Inflammatory macrophage treated with lipopolysaccharide for 4 hours (primary cell): ENCODE measurements at places on chromosomes 13 and 19.

GRCh38 chr19:6100284-6100915, 9.9 kb downstream of the RFX2 start:
- DNase-seq = peak; percentile 81

- no peak for DNase-seq
Observed at GRCh38 chr13:47334173-47334572, 437.3 kb upstream of the HTR2A start.

DNA sequence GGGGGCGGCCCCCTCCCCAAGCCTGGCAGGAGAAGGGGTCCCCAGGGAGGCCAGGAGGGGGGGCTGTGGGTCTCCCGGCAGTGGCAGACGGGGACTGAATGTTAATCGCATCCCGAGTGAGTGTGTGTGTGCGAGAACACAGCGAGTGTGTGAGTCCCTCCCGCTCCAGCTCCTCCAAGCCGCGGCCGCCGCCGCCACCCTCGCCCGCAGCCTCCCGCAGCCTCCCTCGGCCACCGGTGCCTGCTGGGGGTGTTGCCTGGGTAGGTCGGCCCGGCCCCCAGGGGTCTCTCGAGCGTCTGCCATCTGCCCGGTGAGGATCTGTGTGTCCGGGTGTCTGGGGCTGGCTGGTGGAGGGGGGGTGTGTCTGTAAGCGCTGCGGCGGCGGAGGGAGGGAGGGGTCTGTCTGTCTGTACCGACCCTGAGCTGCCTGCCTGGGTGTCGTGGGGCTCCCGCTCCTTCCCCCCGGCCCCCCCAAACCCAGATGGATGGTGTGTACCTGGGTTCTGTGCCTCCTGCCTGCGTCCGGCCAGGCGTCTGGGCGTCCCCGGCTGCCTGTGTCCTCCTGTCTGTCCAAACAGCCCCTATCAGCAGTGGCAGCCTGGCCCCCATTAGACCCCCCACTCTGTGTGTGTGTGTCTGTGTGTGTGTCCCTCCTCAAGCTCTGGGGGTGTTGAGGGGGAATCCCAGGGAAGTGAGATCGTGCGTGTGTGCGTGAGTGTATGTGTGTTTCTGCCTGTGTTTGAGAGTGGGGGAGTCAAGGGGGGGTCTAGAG, at the start of gene GRIN2D:
Gene GRIN2D, plus strand, starts transcription at position 110 of the 772 bp plus-strand sequence. CDS start 4,725 bp downstream, outside the sequence.
- DNase-seq = no peak

DNA sequence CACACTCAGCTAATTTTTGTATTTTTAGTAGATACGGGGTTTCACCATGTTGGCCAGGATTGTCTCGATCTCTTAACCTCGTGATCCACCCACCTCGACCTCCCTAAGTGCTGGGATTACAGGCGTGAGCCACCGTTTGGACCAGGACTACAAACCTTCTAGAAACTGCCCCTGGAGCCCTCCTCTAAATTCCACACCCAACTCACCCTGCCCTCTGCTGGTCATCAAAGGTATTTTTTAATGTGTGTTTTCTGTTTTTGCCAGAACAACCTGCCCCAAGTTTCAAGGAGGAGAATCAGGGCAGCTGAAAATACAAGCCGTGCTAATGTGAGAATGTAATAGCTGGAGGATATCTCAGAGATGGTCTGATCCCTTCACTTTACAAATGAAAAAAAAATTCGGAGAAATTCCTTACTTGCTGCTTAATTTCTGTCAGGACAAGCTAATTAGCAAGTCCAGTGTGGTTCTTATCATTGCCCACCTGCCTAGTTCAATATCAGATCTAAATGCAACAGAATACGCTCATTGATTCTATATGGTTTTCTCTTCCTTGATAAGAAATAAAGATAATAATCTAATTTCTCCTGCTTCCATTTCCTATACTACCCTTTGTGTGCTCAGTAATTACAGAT, 4.1 kb downstream of the ATP8A2 start:
- DNase-seq = peak; percentile 38

GRCh38 chr13:54486421-54487166, 1458.0 kb downstream of the OLFM4 start:
- no peak for DNase-seq

- DNase-seq = no peak
Observed at GRCh38 chr13:100300243-100300642, 211.3 kb downstream of the PCCA start.

GRCh38 chr19:45613926-45614725, 12.1 kb upstream of the GPR4 start:
- DNase-seq = peak; percentile 95

DNA sequence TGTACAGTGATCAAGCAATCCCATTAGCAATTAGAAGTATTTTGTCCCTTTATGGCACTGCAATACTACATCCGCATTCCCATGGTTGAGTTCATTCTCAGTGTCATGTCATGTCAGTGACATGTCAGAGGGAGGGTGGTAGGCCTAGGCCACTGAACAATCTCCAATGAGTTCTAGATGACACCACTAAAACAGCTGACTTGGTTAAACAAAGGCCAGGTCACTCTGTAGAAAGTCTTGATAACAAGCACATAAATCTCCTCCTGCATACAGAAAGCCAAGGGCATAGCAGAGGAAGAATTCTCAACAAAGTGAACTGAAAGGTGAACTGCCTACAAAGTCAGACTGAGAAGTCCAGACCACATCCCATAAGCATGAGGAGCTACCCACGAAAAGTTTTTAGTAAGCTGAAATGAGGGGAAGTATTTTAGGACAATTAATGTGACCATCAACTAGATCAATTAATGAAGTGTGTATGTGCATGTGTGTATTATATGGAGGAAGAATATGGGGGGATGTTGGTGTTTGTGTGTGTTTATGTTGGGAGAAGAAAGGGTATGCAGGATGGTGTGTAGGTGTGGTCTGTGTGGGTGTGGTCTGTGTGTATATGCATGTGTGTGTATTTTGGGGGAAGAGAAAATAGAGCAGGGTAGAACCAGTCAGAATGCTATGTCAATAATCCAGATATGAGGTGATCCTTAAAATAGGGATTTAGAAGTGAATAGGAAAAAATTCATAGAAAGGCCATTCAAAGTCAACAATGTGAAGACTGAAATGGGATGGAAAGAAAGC, 67.7 kb downstream of the TBC1D4 start:
- DNase-seq = no peak

- no peak for DNase-seq
Observed at GRCh38 chr13:39788102-39788501, 132.6 kb downstream of the COG6 start.

GRCh38 chr13:53200498-53201453, 172.2 kb downstream of the OLFM4 start:
- peak; percentile 35 for DNase-seq

DNA sequence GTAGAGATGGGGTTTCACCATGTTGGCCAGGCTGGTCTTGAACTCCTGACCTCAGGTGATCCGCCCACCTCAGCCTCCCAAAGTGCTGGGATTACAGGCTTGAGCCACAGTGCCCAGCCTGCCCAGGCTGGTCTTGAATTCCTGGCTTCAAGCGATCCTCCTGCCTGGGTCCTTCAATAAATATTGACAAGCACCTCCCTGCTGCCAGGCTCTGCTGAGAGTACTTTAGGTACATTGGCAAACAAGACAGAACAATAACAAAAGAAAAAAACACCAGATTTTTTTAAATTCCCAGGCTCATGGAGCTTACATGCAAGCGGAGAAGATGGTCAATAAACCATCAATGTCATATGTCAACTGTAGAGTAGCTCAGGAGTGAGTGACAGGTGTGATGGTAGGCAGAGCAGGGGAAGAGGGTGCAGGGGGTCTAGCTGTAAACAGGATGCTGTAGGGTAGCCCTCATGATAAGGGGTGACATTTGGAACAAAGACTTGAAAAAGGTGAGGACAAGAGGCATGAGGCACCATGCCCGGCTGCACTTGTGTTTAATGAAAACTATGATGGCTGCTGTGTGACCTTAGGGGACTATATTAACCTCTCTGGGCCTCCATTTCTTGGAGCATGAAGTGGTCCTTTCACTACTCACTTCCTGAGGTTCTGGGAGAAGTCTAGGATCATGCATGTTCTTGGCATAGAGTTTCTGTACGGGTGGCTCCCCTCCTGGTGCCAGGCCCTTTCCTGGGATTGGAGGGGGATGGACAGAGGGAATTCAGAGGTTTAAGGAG, 19.6 kb downstream of the SULT2B1 start:
- no peak for DNase-seq

DNA sequence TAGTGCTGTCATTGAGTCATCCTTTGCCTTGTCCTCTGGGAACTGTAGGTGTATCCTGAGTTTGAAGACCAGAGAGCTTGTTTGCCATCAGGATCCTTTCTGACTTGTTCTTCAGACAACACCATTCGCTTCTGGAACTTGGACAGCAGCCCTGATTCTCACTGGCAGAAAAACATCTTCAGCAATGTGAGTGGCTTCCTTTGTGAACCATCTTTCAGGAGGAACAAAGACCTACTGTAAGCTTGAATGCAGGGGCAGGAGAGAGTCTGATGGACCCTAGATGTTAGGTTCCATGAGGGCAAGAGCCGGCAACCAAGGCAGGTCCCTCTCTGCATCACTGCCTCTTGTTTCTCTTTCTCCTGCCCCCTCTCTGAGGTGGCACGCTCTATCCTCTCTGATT, 26.7 kb downstream of the WDR62 start:
- DNase-seq = no peak

GRCh38 chr13:79674765-79675515, 194.0 kb downstream of the NDFIP2 start:
- DNase-seq = no peak

DNA sequence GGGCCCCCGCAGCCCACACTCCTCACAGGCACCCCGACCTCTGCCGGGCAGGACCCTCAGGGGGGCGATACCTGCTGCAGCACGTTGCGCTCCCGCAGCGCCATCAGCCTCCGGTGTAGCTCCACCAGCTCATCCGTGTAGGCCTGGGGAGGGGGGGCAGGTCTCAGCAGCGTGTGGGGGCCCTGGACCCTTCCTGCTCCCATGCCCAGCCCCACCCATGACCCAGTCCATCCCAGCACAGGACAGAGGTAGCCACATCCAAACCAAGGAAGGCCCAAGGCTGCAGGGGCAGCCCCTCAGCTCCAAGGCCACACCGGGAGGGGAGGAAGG, 66.5 kb downstream of the MLLT1 start:
- DNase-seq = no peak

DNA sequence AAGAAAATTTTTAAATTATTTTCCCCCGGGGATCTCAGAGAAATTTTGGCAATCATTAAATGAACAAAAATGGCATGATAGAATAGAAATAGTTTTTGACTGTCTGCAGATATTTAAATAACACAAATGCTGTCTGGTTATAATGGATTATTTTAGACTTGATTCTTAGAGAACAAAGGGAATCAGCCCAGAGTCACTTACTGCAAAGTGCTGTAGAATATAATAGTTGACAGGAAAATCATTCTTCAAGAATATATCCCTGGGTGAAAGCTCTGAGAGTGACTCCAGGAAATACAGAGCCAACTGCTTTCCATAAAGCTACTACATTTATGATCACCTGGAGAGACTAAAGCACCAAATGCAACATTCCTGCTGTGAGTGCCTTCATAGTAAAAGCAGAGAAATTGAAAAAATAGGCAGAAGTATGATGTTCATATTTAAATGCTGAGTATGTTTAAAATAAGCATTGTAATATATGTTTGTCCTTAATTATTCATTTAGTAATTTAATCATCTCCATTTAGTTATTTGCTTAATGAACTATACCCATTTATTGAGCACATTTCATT, 1765.8 kb downstream of the SLITRK1 start:
- no peak for DNase-seq

DNA sequence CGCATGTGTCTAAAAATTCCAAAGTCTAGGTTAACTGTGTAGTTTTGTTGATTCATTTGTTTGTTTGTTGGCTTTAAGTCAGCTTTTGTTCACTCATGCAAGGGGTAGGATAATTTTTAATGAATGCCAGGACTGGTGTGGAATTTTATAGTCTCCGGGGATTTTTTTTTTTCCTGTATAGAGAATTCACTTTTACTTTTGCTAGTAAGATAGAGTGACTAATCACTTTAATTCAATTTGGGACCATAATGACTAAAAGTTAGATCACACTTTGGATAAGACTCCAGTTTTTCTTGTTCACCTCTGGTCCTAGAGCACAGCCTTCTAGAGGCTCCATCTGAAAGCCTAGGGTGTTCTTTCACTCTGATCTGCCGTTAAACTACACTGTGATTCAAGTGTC, 1690.0 kb downstream of the PCDH9 start:
- DNase-seq = no peak

- DNase-seq = peak; percentile 41
Observed at GRCh38 chr13:91017031-91017668, 330.3 kb upstream of the MIR17HG start.

- DNase-seq = no peak
Observed at GRCh38 chr19:45099467-45100191, 6.7 kb downstream of the PPP1R37 start.

- DNase-seq = no peak
Observed at GRCh38 chr13:33276570-33276969, 9.0 kb downstream of the STARD13 start.

DNA sequence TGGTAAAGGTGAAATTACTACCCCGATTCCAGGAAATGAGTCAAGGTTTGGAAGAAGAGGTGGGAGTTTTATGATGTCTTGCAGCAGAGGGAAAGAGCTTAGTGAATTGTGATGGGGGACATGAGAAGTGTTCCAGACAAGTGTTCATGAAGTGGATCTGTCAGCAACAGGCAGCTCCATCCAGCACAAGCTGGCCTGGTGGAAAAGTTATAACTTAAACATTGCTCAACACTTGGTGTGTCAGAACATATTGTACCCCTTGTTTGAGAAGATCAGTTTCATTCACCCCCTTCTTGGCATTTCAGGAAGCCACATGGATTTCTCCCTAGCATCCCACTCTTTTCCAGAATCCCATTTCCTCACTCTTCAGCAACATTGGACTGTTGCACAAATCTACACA, 222.0 kb downstream of the B3GLCT start:
- no peak for DNase-seq

GRCh38 chr13:30334663-30335386, 27.5 kb upstream of the KATNAL1 start:
- peak; percentile 54 for DNase-seq

DNA sequence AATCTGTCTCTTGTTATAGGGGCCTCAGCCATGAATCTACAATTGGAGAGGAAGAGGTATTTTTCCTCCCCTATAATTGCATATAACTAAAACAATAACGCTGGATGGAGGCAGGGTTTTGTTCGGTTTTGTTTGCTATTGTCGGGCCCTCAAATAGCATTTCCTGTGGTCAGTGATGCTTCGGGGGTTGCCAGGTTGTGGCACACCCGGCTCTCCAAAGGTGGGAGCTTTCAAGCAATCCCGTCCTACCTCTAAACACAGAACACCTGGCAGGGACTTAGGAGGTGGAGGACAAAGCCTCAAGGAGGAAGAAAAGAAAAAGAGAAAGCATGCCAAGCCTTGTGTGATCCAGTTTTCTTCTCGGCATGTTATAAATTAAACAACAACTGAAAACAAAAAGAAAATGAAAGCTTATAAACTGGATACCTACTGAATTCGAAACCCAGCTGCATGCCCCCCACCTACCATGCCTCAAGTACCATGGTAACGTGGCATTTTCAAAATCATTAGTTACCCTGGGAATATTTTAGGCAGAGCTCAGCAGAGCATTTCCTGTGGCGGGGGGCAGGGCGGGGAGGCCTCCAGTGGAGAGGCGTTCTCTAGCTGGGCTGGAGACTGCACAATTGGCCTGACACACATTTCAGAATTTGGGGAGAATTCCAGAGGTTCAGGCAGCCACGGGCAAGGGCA, 213.8 kb downstream of the DCLK1 start:
- DNase-seq = no peak
